Smooth muscle cell of the pulmonary artery (primary cell): ENCODE measurements at places on chromosomes 7 and 10. TPM values are rescaled to one million over a fixed set of nuclear protein-coding genes. Genes with fewer than 3 reads are reported as not detected.

Gene SPRN
- total RNA-seq: 0.39 and 1.6 TPM in 2 replicates

Gene SCRN1
- total RNA-seq: 92.3 and 146 TPM in 2 replicates

Gene NPY
- total RNA-seq: 2.3 TPM in 1 of 2 replicates, not detected in the other

Gene TSPAN14
- 21.5 and 36.8 TPM in 2 replicates for total RNA-seq

Gene NCF1
- not detected in 2 replicates for total RNA-seq

Gene LIPM
- 0.10 and 0.13 TPM in 2 replicates for total RNA-seq

Gene AKR1E2
- 9.5 and 18.4 TPM in 2 replicates for total RNA-seq

Gene FBXO24
- 0.13 and 0.20 TPM in 2 replicates for total RNA-seq

Gene RPEL1
- 0.07 TPM in 1 of 2 replicates, not detected in the other for total RNA-seq

Gene CRTAC1
- 0.07 and 0.50 TPM in 2 replicates for total RNA-seq

Gene TRIM73
- 1.3 and 1.6 TPM in 2 replicates for total RNA-seq

Gene TIAL1
- 38.8 and 42.2 TPM in 2 replicates for total RNA-seq

Gene SFRP4
- total RNA-seq: 72.7 and 95.2 TPM in 2 replicates

Gene ZNF365
- 6.0 and 11.0 TPM in 2 replicates for total RNA-seq

Gene PRKCQ
- total RNA-seq: 0.03 TPM in 1 of 2 replicates, not detected in the other

Gene SLC16A9
- 2.5 and 15.1 TPM in 2 replicates for total RNA-seq

Gene PLA2G12B
- total RNA-seq: not detected in 2 replicates
